Activated CD8-positive, alpha-beta memory T cell treated with anti-CD3 and anti-CD28 coated beads for 1 hour (primary cell): ENCODE measurements at places on chromosomes 2 and 18.
A peak's percentile ranks its signal among the peaks of the same experiment; 100 is the strongest.

DNA sequence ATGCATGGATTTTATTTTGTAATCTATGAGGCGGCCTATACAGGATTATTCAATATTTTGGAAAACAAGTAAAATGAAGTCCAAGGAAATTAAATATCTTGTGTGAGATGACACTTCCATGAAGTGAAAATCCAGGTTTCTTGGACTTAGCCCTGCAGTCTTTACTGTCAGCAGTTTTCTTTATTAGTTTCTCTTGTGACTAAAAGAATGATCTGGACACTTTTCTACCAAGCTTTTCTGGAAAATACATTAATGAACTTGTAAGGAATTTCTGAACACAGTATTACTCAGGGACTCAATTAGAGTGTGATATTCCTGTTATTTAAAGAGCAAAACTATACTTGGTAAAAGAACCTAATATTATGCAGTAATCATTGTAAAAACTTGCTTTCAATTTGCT lies 610.4 kb upstream of the SLC8A1 start:
- no peak for DNase-seq

DNA sequence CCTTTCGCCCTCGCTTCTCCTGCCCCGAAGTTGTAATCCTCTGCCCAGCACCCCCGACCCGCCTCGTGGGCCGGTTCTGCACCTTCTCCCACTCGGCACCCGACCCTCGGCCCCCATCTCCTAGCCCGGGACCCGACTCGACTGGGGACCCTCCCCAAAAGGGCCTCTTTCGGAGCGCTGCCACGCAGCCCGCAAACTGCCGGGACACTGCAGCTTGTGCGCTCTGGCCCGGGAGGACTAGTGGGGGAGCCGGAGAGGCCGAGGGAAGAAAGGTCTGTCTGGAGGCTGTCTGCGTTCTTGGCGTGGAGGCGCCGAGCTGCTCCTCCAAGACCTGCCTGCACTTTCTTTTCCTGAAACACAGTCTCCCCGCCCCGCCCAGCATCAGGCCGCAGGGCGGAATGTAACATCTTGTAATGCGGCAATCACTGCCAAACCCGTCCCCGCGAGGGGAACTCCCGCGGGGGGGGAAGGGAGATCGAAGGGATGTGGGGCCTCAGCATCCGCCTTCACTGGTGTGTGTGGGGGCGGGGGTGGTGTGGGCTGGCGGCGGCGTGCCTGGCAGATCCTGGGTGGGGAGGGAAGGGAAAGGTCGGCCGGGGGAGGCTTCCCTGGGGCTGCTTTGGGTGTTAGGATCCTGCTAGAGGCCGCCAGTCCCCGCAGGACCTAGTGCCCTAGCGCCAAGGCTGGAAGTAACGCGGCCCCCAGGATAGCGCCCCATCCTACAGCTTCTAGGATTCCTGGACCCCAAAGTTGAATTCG lies 7.4 kb downstream of the DLX2 start:
- peak; percentile 52 for DNase-seq

DNA sequence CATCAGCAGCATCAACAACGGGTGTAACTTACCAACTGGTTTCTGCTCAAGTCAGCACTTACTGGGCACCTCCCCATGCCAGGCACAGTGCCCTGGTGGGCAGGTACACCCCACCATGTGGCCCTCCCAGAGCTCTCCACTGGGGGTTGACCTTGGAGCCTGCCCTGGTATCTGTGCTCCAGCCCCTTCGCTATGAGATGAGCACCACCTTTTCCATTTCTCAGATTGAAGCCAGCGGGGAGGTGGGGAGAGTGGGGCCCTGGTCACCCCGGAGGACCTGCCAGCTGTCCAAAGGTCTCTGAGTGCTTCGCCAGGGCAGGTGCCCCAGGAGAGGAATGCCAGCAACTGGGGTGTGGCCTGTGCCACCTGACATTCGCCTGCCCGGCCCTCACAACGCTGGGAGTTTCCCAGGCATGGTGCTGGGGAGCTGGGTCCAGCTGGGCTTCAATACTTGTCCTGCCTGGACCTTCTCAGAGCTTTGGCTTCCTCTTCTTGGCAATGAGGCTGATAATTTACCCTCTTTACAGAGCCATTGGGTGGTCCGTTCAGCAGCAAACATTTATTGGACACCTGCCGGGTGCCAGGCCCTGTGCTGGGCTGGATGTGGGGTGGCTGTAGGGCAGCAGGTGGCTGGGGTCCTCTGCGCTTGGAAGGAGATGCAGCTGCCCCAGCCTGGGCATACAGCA lies 5.9 kb upstream of the ZAP70 start:
- no peak for DNase-seq

DNA sequence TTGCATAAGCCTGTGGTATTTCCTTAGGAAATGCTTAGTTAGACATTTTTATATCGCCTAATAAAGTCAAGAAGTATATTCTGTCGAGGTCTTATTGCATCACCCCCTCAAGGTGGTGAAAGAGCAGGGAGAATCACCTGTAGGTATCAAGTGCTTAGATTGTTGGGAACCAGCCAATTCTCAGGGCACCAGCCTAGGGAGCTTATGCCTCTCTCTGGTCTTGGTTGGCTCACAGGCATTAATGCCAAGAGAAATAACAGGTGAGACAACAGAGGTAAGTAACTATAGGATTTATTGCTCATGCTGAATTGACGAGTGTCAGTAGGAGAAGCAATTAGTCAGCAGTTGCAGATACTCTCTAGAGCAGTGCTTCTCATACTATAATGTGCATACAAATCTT lies 663.3 kb upstream of the ZNF804A start:
- no peak for DNase-seq

GRCh38 chr2:64414736-64415435 lies 39.1 kb upstream of the LGALSL start:
- DNase-seq, result no peak
